NAMALWA (cell line): ENCODE measurements at places on chromosomes 13 and 19.

- no peak for DNase-seq
These were observed 1387.2 kb downstream of the OLFM4 start for GRCh38 chr13:54415753-54416366.

GRCh38 chr19:14770944-14771839 lies 7.2 kb downstream of the ADGRE2 start:
- DNase-seq = no peak

DNA sequence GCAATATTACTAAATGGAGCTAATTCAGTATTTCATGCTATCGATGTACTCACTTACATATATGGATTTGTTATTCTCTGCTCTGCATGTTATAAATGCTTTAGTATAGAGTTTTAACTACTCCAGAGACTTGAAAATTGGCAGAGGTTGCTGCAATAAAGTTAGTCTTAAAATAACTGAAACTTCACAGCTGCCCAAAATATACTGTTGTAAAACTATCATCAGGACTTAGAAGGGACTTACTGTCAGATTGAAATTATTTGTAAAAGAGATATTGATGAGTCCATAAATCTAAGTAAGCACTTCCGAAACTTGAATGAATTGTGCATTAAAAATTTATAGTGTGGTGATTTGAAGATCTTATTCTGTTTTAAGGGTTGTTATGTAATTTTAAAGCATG lies 1178.2 kb upstream of the PCDH20 start:
- no peak for DNase-seq

- DNase-seq = no peak
These were observed 2719.4 kb downstream of the PCDH9 start for GRCh38 chr13:64510747-64511146.

GRCh38 chr13:51825165-51825592 lies 19.8 kb downstream of the TMEM272 start:
- DNase-seq = no peak
